ENCODE measurements at places on chromosomes 2 and 18.

GRCh38 chr2:202721621-202722020 lies 86.9 kb downstream of the FAM117B start:
- DNase-seq, result no peak

GRCh38 chr2:152097801-152098495 lies 896 bp downstream of the CACNB4 start:
- DNase-seq, result no peak

DNA sequence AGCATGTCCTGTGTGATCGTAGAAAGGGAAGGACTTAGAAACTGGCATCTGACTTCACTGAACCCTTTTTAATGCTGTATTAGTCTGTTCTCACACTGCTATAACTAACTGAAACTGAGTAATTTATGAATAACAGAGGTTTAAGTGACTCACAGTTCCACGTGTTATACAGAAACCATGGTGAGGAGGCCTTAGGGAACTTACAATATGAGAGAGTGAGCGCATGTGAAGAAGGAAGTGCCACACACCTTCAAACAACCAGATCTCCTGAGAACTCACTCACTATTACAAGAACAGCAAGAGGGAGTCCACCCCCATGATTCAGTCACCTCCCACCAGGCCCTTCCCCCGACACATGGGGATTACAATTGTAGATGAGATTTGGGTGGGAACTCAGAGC lies 811.3 kb downstream of the CPS1 start:
- DNase-seq, result no peak

DNA sequence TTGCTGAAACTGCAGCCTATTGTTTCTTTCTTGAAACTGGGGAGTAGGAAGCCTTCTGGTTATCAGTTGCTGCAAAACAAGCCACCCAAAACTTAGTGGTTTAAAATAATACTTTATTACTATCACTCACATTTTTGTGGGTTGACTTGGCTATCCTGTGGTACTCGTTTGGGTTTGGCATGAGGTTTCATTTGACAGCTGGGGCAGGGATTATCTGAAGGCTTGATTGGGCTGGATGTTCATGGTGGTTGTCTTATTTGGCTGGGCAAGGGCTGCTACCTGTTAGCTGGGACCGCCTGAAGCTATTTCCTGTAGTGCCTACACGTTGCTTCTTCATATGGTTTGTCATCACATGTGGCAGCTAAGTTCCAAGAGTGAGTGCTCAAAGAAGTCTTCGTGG lies 122.3 kb downstream of the PLCL1 start:
- DNase-seq, result no peak

GRCh38 chr2:98180456-98180855 lies 93.5 kb downstream of the VWA3B start:
- no peak for DNase-seq

DNA sequence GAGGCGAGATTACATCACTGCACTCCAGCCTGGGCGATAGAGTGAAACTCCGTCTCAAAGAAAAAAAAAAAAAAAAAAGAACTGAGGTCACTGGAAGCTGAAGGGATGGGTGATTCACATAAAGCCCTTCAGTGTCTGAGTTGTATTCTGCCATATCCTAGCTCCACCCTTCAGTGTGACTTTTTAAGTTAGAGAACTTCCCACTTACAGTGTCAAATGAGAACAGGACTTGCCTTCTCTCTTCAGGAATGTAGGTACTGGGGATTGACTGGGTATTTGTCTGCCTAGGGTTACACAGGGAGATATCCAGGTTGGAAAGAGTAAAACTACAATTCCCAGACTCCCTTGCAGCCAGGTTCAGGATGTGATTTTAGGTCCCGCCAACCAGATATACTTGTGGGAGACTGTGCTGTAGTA lies 37.9 kb downstream of the EHD3 start:
- DNase-seq, result no peak

DNA sequence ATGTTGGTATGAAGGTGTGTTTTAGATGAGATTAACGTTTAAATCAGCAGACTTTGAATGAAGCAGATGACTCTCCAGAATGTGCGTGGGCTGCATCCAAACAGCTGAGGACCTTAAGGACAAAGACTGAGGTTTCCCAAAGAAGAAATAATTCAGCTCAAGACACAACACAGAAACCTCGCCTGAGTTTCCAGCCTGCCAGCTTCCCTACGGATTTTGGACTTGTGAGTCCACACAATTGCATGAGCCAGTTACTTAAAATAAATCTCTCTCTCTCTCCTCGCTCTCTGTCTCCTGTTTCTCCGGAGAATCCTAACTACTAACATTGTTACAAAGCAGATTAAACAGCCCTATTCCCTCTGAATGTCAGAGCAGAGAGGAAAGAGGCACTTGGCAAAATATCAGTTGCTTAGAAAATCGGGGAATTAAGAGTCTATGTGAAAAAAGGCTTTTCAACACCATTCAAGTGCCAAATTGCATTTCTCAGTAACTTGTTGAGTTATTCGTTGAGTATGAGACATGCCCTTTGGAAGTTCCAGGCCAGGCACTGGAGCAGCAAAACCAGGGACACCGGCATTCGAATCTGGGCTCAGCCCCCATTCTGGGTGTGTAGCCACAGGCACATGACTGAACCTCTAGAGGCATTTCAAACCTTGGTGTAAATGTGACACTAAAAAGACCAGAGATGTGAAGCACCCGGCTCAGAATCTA lies 174.6 kb upstream of the PID1 start:
- no peak for DNase-seq

DNA sequence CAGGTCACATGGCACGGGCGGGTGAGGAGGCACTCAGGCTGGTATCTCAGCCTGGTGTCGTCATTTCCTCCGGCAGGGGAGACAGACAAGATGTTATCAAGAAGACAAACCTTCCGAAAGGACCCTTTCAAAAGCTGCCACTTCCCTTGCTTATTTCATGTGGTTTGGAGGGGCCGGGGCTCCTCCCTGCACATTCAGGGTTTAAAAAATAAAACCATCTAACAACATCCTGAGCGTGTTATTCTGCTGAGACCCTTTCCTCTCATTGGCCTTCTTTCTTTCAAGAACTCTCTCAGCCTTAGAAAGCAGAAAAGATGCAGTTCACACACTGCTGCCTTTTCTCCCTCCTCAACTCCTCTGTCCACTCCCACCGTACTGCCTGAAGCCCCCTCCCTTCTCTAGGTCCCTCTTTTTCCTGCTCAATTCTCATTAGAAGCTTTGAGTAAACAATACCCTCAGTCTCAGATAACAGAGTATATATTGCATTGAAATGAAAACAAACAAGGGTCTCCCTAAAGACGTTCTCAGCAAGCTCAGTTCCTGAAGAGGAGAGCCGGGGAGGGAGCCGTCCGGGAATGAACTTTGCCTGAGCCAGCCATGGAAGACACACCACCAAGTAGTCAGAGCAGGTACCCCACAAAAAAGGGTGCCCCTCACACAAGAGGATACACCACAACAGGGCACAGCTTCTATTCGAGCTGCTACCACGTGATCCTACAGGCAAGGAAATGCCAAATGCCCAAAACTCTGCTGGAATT lies 9.7 kb downstream of the SMAD7 start:
- no peak for DNase-seq

All from iPS DF 6.9 (cell line).